ENCODE measurements at places on chromosomes 6 and 20. TPM values are rescaled to one million over a fixed set of nuclear protein-coding genes. Genes with fewer than 3 reads are reported as not detected.

GRCh38 chr6:138944412-138944811 lies 43.6 kb downstream of the REPS1 start:
- DNase-seq: no peak

DNA sequence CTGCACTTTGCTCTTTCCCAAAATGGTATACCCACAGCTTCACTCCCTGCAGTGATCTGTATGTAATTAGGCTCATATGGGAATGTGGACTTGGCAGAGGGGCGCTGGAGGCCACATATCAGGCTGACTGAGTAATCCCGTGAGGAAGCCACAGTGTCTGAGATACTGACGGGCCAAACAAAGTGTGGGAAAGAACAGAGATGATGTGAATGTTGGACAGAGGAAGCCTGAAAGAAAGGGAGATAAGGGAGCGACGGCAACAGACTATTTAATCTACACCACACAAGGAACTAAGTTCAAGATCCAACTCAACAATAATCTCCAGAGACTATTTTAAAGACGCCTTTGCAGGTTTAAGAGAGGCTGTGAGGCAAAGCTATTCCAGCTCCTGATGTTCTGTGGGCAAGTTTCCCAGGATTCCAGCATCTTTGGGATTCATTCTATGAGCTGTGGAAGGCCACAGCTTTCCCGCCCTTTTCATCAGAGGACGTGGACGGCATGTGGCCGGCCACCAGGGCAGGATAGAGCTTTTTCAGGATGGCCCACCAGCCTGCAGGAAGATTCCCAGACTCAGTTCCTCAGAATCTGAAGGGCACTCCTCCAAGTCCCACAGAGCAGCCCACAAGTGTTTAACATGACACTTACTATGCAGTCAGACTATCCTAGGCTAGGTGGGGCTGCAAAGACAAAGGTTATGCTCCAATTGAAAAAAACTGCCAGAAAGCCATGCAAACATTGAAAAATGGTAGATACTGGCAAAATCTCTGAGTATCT lies 237.5 kb downstream of the ATXN1 start:
- DNase-seq: no peak

GRCh38 chr20:37518606-37519507 lies 2.2 kb upstream of the NNAT start:
- no peak for DNase-seq

DNA sequence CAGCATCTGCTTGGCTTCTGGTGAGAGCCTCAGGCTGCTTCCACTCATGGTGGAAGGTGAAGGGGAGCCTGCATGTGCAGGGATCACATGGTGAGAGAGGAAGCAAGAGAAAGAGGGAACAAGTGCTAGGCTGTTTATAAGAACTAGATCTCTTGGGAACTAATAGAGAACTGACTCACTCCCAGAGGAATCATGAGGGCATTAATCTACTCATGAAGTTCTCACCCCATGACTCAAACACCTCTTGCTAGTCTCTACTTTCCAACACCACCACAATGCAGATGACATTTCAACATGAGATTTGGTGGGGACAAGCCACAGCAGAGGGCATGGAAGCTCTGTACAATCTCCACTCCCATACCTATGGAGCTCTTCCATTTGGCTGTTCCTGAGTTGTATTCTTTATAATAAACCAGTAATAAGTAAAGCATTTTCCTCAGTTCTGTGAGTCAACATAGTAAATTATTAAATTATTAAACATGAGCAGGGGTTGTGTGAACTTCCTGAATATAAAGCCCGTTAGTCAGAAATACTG lies 524.1 kb upstream of the NRSN1 start:
- no peak for DNase-seq

DNA sequence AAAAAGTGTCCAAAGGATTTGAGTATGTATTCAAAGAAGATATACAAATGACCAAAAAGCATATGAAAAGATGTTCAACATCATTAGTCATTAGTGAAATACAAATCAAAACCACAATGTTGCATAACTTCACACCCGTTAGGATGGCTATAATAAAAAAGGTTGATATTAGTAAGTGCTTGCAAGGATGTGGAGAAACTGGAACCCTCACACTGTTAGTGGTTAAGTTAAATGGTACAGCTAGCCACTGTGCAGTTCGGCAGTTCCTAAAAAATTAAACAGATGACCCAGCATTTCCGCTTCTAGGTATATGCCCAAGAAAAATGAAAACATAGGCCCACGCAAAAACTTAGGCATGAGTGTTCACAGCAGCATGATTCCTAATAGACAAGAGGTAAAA lies 38.6 kb downstream of the IBTK start:
- no peak for DNase-seq

- DNase-seq: no peak
Measured at GRCh38 chr6:22632581-22633145, 63.3 kb downstream of the HDGFL1 start.

Gene TFAP2A
- 1.1 TPM for polyA plus RNA-seq

- no peak for DNase-seq
Measured at GRCh38 chr6:56624728-56625069, 18.0 kb downstream of the DST start.

GRCh38 chr20:54173653-54174456 lies at the start of gene CYP24A1:
CYP24A1 (minus strand) TSS chr20:54173986; CDS start chr20:54173579, 407 bp downstream.
- no peak for DNase-seq

GRCh38 chr20:62786157-62786556 lies 10.1 kb upstream of the MRGBP start:
- no peak for DNase-seq

GRCh38 chr20:956330-956951 lies 40.3 kb upstream of the ANGPT4 start:
- DNase-seq: no peak

Gene ARMC2
- polyA plus RNA-seq: 2.4 TPM

GRCh38 chr6:64895945-64896344 lies 811.1 kb downstream of the EYS start:
- no peak for DNase-seq

Gene C20orf144
- 0.03 TPM for polyA plus RNA-seq

GRCh38 chr20:14142171-14142570 lies 146.9 kb downstream of the MACROD2 start:
- DNase-seq: peak; percentile 54

DNA sequence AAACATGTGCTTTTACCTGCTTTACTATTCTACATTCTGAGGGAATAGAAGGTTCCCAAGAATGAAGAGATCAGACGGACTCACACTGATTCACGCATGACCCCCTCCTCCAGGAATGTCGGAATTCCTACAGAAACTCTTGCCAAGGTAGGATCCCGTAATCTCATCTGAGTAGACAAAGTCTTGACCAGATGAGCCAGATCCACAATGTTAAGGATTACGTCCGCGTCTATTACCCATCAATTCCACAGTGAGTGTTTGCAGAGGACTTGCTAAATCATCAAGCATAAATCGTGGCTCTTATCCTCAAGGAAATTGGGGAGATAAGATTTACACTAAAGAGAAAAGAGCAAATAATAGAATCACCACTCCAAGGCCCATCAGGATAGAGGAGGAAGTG lies 245.9 kb upstream of the FOXQ1 start:
- DNase-seq: no peak

- DNase-seq: peak; percentile 67
Measured at GRCh38 chr6:16760516-16761470, at the start of gene ATXN1. ATXN1 (minus strand) TSS chr6:16761460.

- DNase-seq: no peak
Measured at GRCh38 chr6:113949499-113949898, 21.4 kb downstream of the HDAC2 start.
